EL (cell line): ENCODE measurements at places on chromosomes 5 and 9.

DNA sequence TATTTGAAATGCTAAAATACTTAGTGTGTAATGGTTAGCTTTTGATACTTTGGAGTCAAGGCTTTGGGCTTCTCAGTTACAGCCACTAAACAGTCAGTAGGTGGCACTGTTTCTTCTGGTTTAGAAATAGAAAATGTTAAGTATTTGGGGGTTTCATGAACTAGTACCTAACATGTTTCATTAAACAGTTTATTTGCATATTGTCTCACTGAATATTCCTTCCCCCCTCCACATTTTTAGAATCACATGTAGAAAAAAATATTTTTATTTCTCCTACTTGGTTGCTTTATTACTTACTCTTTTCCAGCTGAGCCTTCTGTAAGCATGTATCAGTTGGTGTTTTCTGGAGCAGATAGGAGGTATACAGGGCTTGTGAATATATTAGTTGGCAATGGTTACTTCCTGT, 48.0 kb downstream of the IPO11 start:
- DNase-seq = peak; percentile 48

- DNase-seq = no peak
These were observed 55.8 kb downstream of the EPB41L4B start for GRCh38 chr9:109264877-109265587.

GRCh38 chr9:135926402-135927194, 19.3 kb upstream of the CAMSAP1 start:
- DNase-seq = peak; percentile 96

GRCh38 chr9:33868440-33868973, 51.5 kb downstream of the UBE2R2 start:
- peak; percentile 36 for DNase-seq

GRCh38 chr5:154732212-154732611, 23.0 kb upstream of the LARP1 start:
- DNase-seq = no peak

DNA sequence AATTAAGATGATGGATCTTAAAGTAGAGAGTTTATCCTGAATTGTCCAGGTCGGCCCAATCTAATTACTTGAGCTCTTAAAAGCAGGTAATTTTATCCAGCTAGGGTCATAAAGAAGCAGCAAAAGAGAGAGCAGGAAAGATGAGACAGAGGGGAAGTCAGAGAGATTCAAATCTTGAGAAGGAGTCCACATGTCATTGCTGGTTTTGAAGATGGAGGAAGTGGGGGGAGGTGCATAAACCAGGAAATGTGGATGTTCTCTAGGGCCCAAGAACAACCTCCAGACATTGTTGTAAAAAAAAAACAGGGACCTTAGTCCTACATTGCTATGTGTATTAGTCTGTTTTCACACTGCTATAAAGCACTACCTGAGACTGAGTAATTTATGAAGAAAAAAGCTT, 66.4 kb downstream of the SLCO4C1 start:
- DNase-seq = no peak

DNA sequence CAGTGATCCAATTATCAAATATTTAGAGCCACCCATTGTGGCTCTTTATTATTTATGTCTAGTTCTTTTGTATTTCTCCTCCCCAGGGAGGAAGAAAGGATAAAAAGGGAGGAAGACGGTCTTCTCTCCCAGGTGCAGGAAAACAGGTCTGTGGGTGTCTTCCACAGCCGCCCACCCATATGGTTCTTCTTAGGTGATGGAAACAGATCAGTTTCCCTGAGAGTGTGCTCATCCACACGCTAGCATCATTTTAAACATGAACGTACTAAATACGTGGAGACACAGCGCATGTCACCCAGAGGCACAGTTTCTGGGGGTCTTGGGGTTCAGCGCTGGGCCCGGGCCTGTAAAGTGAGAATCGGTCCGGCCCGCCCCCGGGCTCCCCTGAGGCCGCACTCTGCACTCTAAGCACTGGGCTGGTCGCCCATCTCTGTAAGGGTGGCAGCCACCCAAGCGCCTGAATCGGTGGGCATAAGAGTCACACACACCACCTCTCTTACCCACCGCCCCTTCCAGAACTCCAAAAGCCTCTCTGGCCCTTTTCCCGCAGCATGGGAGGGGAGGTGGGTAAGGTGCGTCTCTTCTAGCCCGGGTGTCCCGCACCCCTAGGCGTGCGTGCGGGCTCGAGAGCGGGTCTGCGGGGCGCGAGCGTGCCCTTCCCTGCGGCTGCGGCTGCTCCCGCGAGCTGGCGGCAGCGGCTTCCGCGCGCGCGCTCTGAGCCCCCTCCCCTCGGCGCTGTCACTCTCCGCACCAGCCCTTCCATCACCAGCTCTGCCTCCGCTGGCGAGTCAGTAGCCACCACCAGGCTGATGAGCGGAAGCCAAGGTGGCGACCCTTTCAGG, 1.3 kb downstream of the PTCH1 start:
- DNase-seq = no peak

DNA sequence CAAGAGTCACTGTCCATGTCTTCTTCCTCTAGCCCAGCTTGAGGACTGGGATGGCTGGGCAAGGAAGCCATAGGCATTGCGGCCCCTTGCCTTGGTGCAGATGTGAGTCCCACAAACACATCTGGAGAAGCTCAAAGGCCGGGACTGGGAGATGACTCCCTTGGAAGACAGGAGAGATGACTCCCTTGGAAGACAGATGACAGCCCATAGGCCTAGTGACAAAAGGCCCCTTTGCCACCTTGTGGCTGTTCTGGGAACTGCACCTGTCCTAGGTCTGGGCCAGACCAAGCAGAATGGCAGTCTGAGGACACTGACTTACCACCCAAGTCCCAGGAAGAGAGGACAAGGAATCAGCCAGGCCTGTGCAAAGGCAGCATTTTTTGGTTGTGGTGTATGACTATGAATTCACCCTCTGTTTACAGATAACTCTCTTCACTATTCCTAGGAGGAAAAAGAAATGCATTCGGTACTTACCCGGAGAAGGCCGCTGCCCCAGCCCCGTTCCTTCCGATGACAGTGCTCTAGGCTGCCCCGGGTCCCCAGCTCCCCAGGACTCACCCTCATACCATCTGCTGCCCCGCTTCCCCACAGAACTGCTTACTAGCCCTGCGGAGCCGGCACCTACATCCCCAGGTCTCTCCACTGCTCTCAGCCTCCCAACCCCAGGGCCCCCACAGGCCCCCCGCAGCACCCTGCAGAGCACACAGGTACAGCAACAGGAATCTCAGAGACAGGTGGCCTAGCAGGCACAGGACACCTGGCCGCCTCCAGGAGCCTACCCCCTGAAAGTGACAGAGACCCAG, 30.8 kb downstream of the SKP1 start:
- DNase-seq = peak; percentile 70

- DNase-seq = peak; percentile 78
These were observed at the start of gene SFXN1 for GRCh38 chr5:175478384-175479124. Gene SFXN1 (plus strand): TSS chr5:175478560. CDS start chr5:175492104, 13,544 bp downstream.

GRCh38 chr9:137320555-137321384, 18.7 kb upstream of the NRARP start:
- no peak for DNase-seq

DNA sequence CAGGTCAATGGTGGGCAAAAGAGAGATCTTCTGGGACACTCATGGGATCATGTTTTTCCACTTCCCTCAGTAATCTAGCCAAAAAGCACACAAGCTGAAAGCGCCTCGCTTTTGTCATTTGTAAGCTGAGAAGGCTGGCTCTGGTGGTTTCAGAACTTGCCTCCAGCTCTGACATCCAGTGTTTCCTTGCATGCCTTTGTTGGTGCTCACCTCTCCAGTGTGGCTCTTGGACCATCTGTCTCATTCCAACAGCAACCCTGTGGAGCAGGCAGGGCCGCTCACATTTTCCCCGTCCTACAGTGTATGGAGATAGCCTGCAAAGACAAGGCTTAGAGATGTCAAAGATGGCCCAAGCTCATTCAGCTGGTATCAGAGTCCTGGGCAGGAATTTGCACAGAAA, 160.8 kb upstream of the KLF4 start:
- peak; percentile 85 for DNase-seq

GRCh38 chr5:11247224-11247623, 486.2 kb upstream of the DAP start:
- no peak for DNase-seq
